Activated T-cell treated with anti-CD3 and anti-CD28 coated beads, Interleukin-2, amount 50 U/mL, for 72 hours (primary cell): ENCODE measurements at places on chromosomes 12 and 14. TPM values are rescaled to one million over a fixed set of nuclear protein-coding genes. Genes with fewer than 3 reads are reported as not detected.
A peak's percentile ranks its signal among the peaks of the same experiment; 100 is the strongest.

DNA sequence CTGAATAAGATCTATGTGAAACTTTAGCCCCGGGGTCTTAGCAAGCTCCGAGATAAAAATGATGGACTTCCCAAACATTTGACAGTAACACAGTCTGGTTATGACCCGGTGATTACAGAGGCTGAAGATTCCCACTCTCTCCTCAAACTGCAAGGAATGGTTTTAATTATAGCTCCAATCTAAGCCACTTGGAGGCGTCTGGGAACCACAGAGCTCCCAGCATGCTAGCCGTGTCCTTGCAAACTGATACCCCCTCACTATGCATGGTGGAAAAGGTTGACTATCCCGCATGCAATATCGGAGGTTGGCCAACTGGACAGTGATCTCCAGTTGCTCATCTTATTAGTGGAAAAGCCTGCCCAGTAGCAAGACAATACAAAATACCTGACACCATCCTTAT is 76.5 kb upstream of the GRIN2B start:
- no peak for DNase-seq

DNA sequence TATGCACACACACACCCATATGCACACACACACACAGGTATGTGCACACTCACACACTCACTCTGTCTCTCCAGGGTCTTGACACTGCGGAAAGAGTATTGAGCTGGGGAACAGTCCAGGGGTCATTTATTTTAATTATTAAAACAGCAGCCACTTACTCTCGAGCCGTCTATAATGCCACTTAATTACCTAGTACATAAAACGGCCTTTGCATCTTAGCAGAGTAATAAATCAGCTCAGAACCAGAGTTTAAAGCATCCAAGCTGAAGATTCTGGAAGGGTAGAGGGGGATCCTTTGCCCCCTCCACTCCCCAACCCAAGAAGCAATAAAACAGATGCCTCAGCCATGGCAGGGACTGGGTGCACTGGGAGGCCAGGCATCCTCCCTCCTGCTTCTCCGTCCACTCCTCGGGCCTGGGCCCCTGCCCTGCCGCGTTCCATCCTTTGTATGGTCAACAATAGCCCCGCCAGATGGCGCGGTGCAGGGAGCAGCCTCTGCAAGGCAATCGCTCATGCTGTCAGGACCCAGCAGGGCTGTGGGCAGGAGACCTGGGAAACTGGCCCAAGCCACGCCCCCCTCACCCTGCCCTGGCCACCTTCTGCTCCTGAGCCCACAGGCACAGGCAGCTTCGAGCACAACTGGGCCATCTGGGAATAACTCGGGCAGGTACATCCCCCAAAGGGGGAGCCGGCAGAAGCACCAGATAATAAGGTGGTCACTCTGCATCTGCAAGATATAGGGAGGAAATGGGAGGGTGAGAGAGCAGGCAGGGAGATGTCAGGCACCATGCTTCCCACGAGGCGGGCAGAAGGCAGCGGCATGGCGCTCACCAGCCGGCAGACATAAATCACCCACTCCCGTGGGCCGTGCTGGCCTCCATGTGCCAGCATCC is 40.9 kb downstream of the CCDC85C start:
- DNase-seq, result no peak

GRCh38 chr14:32038876-32039275 is 38.2 kb upstream of the ARHGAP5 start:
- no peak for DNase-seq

- no peak for DNase-seq
Observed at GRCh38 chr12:19205120-19205519, 75.6 kb downstream of the PLEKHA5 start.

DNA sequence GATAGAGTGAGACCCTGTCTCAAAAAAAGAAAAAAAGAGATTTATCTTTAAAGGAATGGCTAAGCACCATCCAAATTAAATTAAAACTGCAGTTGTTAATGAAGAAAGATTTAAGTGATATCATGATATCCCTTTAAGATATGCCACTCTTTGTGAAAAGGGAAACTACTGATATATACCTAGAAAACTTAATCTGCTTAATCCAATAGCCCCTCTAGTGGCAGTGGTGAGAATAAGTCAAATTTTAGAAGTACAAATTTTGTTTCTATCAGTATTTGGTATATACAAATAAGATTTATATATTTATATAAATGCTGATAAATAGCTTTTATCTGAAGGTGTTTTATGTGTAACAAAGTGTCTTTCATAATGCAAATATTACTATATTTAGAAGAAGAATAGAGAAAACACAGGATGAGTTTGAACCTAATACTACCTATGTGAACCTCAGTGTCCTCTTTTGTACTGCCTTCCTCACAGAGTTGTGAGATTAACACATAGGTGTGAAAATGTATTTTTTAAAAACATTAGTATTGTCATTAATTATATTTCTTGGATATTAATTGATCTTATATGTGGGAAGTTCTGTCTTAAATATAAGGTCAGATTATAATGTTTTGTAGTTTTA is 51.4 kb upstream of the GARIN2 start:
- no peak for DNase-seq

- DNase-seq, result no peak
Observed at GRCh38 chr12:120844768-120845449, 59.2 kb downstream of the SPPL3 start.

GRCh38 chr14:43877351-43877960 is 629.6 kb downstream of the FSCB start:
- DNase-seq, result no peak

DNA sequence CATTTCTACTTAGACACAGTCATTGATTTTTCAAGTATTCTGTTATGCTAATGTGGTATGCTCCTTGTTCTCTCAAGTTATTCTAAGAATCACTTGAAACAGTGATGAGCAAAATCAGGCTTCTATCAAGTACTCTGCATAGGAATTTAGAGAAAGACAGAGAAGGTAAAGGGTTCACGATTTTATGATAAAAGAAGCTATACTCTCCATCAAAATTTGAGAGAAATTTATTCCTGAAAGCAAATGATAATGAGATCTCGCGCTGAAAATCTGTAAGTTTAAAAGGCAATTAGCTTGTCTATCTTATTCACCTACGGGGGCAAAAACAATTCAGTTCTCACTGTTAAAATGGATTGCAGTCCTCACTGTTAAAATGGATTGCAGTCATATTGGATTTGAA is 1404.3 kb upstream of the FLRT2 start:
- DNase-seq, result no peak

DNA sequence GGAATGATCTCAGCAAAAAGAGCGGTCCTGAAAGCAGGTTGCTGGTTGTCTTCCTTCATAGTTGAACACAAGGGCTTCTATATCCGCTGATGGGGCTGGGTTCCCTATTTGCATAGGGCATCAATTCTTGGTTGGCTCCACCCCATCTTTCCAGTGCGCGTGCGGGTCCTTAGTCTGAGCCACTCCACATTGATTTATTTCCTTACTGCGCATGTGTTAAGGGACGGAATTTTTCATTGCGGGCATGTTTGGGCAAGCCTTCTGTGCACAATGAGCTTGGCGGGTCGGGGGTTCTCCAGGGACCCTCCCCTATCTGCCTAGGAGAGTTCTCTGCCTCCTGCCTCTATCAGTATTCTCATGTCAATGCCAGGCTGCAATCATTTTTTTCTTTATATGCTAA is 21.2 kb upstream of the DLGAP5 start:
- no peak for DNase-seq

- DNase-seq, result no peak
Observed at GRCh38 chr12:104670439-104671408, 214.0 kb downstream of the CHST11 start.

GRCh38 chr12:104250366-104251125 is 35.0 kb downstream of the TXNRD1 start:
- DNase-seq, result no peak

- no peak for DNase-seq
Observed at GRCh38 chr14:97848317-97848980, 1051.3 kb downstream of the VRK1 start.

DNA sequence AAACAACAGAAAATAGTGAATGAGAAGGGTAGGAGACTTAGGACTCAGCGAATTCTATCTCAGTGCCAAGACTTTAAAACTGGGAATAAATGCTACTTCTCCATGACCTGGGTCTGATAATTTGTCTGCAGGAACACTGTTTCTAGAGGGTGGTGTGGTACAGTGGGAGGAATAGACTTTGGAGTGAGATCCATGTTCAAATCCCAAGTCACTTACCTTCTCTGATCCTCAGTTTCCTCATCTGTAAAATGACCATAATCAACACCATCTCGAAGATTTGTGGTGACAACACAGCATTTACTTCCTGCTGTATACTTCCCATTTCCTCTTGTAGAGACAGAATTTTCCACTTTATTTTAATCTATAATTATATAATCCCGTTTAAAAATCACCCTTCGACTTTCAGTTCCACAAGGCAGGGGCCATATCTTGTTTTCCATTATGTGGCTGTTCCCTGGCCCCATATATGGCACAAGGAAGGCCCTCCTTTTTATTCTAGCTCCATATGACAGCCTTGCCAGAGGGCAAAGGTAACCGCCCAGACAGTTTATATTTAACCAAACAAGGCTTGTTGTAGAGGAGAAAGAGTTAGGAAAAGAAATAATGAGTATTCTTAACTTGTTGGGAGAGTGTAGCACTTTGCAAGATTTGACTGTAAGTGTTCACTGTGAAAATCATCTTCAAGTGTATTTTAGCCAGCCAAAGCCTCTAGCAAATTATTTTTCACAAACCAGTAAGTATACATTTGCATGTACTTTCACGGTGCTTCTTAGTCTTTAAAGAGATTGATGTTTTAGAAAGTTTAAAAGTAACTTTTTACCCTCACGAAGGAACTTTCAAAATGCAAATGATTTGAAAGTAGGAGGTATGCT is 243.1 kb downstream of the AKAP6 start:
- DNase-seq, result no peak

DNA sequence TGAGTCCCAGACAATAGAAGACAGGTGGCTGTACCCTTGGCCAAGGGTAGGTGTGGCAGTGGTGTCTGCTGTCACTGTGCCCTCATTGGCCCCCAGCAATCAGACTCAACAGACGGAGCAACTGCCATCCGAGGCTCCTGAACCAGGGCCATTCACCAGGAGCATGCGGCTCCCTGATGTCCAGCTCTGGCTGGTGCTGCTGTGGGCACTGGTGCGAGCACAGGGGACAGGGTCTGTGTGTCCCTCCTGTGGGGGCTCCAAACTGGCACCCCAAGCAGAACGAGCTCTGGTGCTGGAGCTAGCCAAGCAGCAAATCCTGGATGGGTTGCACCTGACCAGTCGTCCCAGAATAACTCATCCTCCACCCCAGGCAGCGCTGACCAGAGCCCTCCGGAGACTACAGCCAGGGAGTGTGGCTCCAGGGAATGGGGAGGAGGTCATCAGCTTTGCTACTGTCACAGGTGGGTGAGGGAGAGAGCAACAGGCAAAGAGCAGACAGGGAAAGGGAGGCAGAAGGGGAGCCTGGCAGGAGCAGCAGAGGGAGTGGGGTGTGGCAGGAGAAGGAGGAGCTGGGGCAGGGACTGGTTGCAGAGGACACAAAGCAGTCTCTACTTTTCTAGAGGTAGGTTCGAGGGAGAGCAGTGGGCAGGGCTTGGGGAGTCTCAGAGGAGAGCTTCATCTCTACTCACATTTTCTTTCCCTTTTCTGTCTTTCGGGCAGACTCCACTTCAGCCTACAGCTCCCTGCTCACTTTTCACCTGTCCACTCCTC is 452 bp downstream of the INHBE start:
- no peak for DNase-seq

DNA sequence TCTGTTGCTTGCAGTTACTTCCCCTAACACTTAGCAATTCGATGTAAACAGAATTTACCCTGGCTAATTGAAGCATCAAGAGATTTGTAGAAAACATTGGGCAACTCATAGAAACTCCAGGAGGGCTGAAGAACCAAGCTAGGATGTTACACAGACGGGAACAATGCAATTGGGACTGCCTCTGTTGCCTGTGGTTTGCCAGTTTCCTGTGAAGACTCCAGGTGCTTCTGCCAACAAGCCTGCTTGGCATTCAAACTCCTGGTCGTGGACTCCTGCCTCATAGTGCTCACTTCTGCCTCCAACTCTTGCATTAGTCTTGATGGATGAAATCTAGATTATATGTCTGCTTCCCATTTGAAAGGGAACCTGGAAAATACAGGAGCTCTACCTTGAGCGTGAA is 246.0 kb downstream of the BMP4 start:
- no peak for DNase-seq

GRCh38 chr14:104345621-104346462 is 207.5 kb downstream of the KIF26A start:
- no peak for DNase-seq

- no peak for DNase-seq
Observed at GRCh38 chr12:6090803-6091202, 33.7 kb downstream of the VWF start.

DNA sequence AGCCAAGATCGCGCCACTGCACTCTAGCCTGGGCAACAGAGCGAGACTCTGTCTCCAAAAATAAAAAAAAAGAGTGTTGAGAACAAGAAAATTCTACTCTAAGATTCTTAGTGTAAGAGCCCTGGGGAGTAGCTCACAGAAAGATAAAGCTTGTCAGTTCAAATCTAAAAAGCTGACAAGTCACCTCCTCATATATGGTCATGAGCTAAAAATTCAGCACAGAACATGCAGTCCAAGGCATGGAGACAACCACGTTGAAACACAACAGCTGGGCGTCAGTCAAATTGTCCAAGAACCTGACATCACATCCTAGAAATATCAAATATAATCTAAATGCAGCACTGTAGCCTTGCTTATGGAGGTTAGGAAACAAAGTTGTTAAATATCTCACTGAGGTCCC is 47.8 kb downstream of the CLIP1 start:
- DNase-seq, result no peak

GRCh38 chr12:5200278-5201087 is 156.8 kb downstream of the KCNA5 start:
- peak; percentile 47 for DNase-seq

- DNase-seq, result no peak
Observed at GRCh38 chr14:103693515-103693914, 21.7 kb downstream of the XRCC3 start.

GRCh38 chr14:26414926-26415325 is 182.9 kb downstream of the NOVA1 start:
- no peak for DNase-seq

DNA sequence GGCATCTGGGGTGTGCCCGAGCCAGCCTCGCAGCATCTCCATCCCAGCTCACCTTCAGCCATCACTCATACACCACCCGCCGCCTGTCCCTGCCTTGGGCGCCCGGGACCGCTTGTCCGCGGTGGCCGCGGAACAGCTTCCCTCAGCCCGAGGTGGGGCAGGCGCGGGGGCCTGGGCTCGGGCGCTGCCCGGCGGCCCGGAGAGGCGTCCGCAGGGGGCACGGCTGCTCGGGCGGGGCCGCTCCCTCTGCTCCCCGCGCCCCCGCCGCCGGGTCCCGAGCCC is 430 bp downstream of the SLC41A2 start:
- peak; percentile 45 for DNase-seq

Gene TAS2R7
- not detected for total RNA-seq

Gene NGB
- total RNA-seq, result not detected

Gene HOXC6
- total RNA-seq, result not detected

Gene SYCP3
- 0.30 TPM for total RNA-seq

Gene LUM
- not detected for total RNA-seq

Gene TCTN2
- 8.0 TPM for total RNA-seq

Gene SERPINA1
- 20.3 TPM for total RNA-seq

Gene GSKIP
- total RNA-seq, result 22.5 TPM

Gene ITGA5
- total RNA-seq, result 27.4 TPM

Gene CLEC4C
- total RNA-seq, result not detected

Gene EID3
- total RNA-seq, result 4.9 TPM

Gene LRFN5
- total RNA-seq, result not detected

Gene LRRC10
- not detected for total RNA-seq

Gene TRPV4
- not detected for total RNA-seq
